Stimulated activated CD4-positive, alpha-beta T cell treated with anti-CD3 and anti-CD28 coated beads, Interleukin-1b, Interleukin-23, amount 100 ng/mL, for 4 hours (primary cell): ENCODE measurements at places on chromosomes 1 and 21.

DNA sequence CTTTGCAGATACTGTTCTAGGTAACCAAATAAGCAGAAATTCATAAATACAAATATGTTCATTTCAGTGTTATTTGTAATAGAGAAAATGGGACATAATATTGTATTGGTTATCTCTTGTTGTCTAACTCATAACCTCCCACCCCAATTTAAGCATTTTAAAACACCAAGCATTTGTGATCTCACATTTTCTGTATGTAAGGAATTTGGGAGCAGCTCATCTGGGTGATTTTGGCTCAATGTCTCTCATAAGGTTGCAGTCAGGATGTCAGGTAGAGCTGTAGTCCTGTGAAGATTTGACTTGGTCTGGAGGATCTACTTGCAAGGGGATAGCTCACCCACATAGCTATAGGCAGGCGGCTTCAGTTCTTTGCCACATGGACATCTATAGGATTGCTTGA is 29.5 kb downstream of the CEP350 start:
- DNase-seq: no peak

GRCh38 chr1:84570436-84571149 is 3.6 kb downstream of the CTBS start:
- DNase-seq: no peak

- DNase-seq: no peak
These were observed 43.0 kb upstream of the ITPKB start for GRCh38 chr1:226781937-226782609.

DNA sequence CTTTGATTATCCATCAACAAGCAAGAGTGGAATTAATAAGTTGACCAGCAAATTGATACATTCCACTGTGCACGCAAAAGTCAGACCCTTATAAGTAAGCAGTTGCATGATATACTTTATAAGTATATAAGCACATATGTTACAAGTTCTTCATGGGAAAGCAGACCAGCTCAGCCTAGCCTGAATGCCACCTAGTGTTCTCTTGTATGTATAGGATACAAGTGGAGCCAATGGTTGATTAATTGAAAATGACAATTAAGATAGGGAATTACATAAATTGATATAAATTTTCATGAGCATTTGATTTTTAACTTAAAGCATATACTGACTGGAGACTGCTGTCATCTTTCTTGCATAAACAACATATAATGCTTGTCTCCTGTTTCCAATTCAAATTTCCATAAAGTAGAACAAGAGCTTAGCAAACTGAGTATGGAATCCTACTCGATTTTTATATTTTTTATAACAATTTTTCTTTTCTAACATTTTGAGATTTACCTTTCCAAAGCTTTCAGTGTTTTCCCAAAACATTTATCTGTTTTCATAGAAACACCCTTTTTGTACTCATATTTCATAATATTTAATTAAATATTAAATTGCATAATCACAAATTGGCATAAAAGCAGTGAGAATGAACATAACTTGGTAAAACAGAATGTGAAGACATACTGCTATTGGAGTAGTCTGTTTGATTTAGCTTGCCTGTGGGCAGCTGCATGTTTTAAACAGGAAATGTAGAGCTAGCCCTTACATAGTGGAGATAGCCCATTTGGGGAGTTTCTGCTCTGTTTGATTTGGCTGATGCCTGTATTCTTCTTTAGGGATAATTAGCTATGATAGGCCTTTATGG is 62.8 kb downstream of the MAGI3 start:
- no peak for DNase-seq

DNA sequence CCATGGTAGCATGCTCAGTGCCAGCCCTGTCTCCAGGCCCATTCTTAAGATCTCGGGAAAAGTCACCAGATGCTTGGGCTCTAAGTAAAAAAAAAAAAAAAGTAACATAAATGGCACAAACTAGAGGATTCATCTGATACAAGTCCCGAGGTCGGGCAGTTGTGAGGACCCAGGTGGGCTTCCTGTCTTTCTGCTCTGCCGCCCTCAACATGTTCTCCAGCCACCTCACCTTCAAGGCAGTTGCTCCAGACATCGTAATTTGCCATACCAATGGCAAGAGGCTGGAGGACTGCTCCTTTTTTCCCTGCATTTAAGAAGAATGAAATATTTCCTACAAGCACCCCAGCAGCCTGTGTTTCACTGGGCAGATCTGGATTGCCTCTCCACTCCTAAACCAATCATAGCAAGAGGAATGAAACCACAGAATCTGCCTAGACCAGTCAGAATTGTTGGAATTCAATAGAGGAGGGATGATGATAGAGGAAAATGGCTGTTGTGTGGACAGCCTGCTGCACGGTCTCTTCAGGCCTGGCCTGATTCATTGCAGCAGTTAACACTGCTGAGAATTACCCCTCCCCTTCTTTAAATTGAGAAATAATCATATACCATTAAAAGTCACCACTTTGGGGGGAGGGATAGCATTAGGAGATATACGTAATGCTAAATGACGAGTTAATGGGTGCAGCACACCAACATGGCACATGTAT is 5.4 kb downstream of the HMGN2 start:
- no peak for DNase-seq

GRCh38 chr1:91872000-91872399 is 14.0 kb downstream of the TGFBR3 start:
- DNase-seq: no peak

- peak; percentile 28 for DNase-seq
These were observed 164.2 kb upstream of the C1orf21 start for GRCh38 chr1:184222652-184223052.

DNA sequence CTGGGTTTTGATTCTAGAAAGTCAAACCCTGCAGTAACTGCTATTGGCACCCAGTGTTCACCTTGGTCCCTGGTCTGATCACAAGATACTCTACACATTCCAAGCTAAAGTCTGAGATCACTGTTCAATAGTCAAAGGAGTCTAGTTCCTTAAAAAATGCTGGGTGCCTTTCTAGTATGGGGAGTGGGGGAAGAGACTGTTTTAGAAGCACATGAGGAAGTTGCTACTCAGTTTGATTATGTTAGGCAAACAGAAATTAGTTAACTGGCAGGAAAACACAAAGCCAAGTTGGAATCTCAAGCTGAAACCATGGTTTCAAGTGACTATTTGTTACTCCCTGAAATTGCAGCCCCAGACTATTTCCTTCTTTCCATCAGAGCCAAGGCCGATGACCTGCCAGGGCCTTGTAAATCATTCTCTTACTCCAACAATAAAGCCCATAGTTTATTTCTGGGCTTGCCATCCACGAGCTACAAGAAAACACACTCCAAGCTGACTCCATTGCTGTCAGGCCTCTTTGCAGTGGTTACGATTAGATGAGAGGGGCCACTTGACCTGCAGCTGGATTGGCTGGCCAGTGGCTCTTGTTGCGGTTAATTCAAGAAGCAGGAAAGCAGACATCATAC is 21.1 kb upstream of the VTCN1 start:
- DNase-seq: no peak

GRCh38 chr1:65773391-65774123 is 19.1 kb upstream of the PDE4B start:
- DNase-seq: no peak

DNA sequence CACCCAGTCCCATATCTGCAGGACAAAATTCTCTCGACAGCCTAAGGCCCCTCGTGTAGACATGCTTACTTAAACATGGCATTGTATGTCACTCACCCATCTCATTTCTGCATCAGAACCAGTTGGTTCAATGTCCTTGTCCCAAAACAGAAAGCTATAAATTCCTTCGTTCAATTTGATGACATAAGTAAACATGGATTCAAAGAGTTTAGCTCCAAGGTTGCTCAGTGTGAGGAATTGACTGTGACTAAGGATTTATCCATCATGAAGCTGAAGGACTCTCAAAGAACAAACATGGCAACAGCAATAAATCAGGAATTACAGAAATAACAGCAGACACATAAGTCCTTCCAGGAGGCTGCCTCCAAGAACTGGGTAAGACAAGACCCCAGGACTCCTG is 237.2 kb downstream of the TOMM20 start:
- DNase-seq: no peak

- DNase-seq: no peak
These were observed 83.4 kb downstream of the PDE9A start for GRCh38 chr21:42736646-42737350.

DNA sequence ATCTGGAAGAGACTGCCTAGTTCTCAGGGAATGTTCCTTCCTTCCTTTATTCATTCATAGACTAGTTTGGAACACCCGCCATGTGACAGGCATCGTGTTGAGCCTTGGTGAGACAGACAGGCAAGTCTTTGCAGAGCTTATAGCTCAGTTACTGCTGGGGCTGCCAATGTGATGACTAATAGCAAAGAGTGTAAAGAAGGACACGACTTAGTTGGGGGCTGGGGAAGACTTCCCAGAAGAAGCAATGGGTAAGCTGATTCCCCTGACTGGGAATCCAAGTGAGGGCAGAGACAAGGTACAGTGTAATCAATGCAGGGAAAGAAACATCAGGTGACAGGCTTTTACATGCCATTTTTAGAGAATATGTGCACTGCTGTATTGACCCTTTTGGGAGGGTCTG is 51.2 kb downstream of the TENT5C start:
- no peak for DNase-seq

DNA sequence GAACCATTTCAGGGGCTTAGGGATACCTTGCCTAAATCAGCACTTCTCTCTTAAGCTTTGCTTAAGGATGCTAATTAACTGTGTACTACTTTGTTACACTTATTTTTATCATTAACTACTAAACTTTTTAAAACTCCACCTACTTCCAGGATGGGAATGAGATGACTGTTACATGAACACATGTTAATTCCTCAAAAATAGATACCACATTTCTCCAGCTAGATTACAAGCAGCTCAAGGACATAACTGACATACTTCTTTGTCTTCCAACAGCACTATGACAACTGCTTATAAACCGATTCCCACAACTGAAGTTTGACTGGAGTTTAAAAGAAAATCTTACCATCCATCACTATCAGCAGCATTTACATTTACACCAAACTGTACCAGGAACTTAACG is 53.7 kb downstream of the TP53BP2 start:
- DNase-seq: no peak

- no peak for DNase-seq
These were observed 71.2 kb downstream of the VWA5B1 start for GRCh38 chr1:20361805-20362381.

DNA sequence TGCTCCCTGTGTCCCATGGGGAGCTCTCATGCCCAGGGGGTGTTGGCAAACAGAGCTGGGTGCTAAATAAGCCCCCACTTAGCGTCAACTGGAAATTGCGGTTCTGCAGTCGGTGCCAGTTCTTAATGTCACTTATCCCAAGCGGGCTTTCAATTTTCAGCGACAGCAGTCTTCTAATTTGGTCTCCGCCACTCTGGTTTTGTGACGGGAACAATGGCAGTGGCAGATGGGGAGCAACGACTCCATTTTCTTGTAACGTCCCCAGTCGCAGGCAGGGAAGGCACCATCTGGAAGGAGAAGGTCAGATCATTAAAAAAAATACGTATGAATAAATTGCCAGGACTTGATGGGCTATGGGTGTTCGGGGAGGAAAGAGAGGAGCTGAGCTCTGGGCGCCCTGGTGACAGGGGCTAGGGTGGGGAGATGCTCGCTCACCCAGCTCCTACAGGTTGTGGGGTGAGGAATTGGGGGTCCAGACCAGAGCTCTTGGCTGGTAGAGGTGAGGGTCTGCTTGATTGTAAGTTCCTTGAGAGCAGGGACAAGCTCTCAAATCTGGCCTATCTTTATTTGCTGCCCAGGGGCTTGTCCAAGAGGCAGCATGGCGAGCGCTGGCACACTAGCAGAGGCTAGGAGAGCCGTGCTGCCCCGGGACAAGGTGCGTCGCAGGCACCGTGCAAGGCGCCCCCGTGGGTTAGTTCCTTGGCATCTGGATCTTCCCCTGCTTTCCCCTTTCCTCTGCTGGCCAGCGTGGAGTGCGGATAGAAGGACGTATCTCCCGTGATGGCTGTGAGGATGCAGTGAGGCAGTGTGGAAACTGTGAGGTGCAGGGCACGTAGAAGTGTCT is 105.8 kb downstream of the ARHGEF10L start:
- DNase-seq: no peak
